ENCODE measurements at places on chromosomes 1 and 21. TPM values are rescaled to one million over a fixed set of nuclear protein-coding genes. Genes with fewer than 3 reads are reported as not detected.

The CASZ1 gene
- 2.9 TPM for total RNA-seq

The PPT1 gene
- total RNA-seq = 71.1 TPM

The OR2T2 gene
- not detected for total RNA-seq

The SPRR4 gene
- not detected for total RNA-seq

The FAM78B gene
- under 0.01 TPM for total RNA-seq

The TRIM17 gene
- 0.16 TPM for total RNA-seq

The GUCA2A gene
- not detected for total RNA-seq

The C21orf58 gene
- total RNA-seq = 2.9 TPM

The MYOG gene
- total RNA-seq = not detected

The BNIPL gene
- total RNA-seq = not detected

The LAMTOR2 gene
- total RNA-seq = 116 TPM

The RAB3GAP2 gene
- total RNA-seq = 15.2 TPM
